Neural crest cell (in vitro differentiated cells): ENCODE measurements at places on chromosomes 3 and 15. TPM values are rescaled to one million over a fixed set of nuclear protein-coding genes. Genes with fewer than 3 reads are reported as not detected.

- no peak overlapping the region for H3K27ac ChIP-seq
- H3K4me3 ChIP-seq, result no peak overlapping the region
- no peak for DNase-seq
- H3K36me3 ChIP-seq, result no peaks in the 10 kb centered on the region
- no peaks in the 10 kb centered on the region for H3K27me3 ChIP-seq
These were observed 136.7 kb upstream of the WNT5A start for GRCh38 chr3:55623786-55624185.

DNA sequence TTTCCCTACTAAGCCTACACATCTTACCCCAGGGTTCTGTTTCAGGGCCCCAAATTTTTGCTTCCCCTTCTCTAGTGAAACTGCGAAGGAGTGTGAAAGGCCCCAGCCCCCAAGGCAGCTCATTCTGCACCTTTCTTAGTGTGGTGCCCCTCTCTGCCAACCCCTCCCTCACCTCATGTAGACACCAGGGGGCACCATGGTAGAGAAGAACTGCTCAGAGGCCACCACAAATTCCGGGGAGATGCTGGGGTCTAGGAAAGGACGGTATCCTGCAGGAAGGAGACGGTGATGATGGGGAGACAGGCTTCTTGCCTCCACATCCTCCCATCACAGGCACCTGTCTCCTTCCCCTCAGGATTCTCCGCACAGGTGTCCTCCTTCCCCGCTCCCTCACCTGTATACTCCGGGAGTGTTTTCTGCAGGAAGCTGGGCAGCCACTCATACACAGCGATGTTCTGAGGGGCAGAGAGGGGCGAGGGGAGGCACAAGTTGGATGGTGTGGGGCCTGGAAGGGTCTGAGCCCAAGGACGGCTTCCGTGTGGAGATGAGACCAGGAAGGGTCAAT, 3.6 kb downstream of the DUOX2 start:
- H3K27me3 ChIP-seq, result peaks cover 64% of the 10 kb centered on the region
- no peak for DNase-seq
- H3K36me3 ChIP-seq, result no peaks in the 10 kb centered on the region
- H3K4me1 ChIP-seq, result peaks cover 7% of the 10 kb centered on the region
- H3K4me3 ChIP-seq, result no peak overlapping the region
- H3K27ac ChIP-seq, result no peak overlapping the region

DNA sequence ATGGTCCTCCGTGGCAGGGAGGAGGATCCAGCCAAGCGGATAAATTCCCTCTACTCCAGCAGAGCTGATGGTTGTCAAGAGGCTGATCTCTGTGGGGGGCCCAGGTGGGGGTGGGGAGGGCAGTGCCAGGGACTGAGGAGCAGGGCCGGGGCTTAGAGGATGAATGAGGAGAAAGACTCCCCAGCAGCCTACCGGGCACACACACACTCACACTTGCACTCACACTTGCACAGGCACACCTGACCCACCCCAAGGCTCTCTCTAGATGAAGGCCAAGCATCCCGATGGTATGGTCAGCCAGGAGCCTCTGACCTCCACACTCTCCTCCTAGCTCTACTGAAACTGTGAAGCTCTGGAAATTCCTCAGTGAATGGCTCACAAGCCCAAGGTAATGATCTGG, 131.3 kb upstream of the PRR20G start:
- no peaks in the 10 kb centered on the region for H3K27me3 ChIP-seq
- H3K4me1 ChIP-seq, result peaks cover 84% of the 10 kb centered on the region
- H3K36me3 ChIP-seq, result no peaks in the 10 kb centered on the region
- H3K27ac ChIP-seq, result peak overlapping the region; percentile 68
- DNase-seq, result no peak

GRCh38 chr3:32123620-32124019, 17.2 kb downstream of the GPD1L start:
- H3K4me1 ChIP-seq, result no peaks in the 10 kb centered on the region
- H3K4me3 ChIP-seq, result no peak overlapping the region
- no peaks in the 10 kb centered on the region for H3K36me3 ChIP-seq
- no peak for DNase-seq
- no peaks in the 10 kb centered on the region for H3K27me3 ChIP-seq

DNA sequence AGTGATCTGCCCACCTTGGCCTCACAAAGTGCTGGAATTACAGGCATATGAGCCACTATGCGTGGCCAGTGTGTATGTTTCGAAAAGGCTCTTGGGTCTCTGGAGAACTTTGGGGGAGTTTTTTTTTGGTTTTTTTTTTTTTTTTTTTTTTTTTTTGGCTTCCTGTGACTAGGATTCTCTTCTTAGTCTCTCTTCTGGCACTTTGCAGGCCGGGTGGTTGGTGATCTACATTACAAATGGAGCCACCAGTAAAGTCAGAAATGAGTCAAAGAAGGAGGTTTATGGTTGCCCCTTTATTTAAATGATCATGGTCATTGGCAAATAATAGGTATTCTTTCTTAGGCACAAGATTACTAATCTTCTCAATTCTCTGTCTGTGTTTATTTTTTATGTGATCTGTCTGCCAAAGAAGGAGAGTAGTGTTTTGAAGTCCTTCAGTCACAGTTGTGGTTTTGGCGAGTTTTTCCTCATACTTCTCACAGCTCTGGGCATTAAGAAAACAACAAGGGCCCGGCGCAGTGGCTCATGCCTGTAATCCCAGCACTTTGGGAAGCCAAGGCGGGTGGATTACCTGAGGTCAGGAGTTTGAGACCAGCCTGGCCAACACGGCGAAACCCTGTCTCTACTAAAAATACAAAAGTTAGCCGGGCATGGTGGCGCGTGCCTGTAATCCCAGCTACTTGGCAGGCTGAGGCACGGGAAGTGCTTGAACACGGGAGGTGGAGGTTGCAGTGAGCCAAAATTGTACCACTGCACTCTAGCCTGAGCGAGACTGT, 38.3 kb downstream of the PDE8A start:
- no peak overlapping the region for H3K27ac ChIP-seq
- H3K36me3 ChIP-seq, result no peaks in the 10 kb centered on the region
- H3K27me3 ChIP-seq, result no peaks in the 10 kb centered on the region
- no peak for DNase-seq
- peaks cover 10% of the 10 kb centered on the region for H3K4me1 ChIP-seq

DNA sequence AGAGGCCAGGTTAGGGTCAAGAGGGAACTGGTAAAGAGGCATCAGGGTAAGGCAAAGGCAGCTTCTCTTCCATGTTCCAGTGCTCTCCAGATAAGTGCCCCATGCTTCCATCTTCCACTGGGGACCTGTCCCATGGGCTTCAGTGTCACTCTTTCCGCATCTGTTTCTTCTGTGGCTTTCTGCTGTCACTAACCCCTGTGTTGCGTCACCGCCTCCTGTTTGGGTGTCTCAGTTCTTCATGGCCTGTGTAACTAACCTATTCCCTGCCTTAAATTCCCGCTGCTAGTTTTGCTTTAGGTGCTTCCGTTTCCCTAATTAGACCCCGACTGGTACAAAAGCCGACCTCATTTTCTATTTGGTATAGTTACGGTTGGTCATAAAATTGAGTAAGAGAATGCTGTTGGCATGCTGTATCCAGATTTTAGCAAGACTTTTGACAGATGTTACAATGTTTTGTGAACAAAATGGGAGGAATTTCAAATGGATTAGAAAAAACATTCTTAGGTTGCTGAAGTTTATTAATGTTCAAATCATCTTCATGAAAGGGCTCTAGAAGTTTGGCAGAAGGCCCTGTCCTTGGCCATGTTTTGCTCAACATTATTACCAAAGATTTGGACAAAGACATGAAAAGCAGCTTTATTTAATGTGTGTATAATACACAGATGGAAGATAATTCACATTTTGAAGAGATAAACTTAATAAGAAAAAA, 245.3 kb downstream of the BBX start:
- DNase-seq, result no peak
- H3K4me1 ChIP-seq, result peaks cover 6% of the 10 kb centered on the region
- H3K36me3 ChIP-seq, result peaks cover 14% of the 10 kb centered on the region

- DNase-seq, result no peak
- H3K36me3 ChIP-seq, result peaks cover 14% of the 10 kb centered on the region
- H3K4me1 ChIP-seq, result no peaks in the 10 kb centered on the region
- H3K4me3 ChIP-seq, result no peak overlapping the region
These were observed 259.9 kb upstream of the TMC3 start for GRCh38 chr15:81633889-81634288.

- no peaks in the 10 kb centered on the region for H3K36me3 ChIP-seq
- DNase-seq, result no peak
- no peak overlapping the region for H3K4me3 ChIP-seq
- H3K27me3 ChIP-seq, result no peaks in the 10 kb centered on the region
- H3K4me1 ChIP-seq, result peaks cover 20% of the 10 kb centered on the region
- no peak overlapping the region for H3K27ac ChIP-seq
These were observed 91.5 kb downstream of the ADAMTS17 start for GRCh38 chr15:100250176-100250800.

DNA sequence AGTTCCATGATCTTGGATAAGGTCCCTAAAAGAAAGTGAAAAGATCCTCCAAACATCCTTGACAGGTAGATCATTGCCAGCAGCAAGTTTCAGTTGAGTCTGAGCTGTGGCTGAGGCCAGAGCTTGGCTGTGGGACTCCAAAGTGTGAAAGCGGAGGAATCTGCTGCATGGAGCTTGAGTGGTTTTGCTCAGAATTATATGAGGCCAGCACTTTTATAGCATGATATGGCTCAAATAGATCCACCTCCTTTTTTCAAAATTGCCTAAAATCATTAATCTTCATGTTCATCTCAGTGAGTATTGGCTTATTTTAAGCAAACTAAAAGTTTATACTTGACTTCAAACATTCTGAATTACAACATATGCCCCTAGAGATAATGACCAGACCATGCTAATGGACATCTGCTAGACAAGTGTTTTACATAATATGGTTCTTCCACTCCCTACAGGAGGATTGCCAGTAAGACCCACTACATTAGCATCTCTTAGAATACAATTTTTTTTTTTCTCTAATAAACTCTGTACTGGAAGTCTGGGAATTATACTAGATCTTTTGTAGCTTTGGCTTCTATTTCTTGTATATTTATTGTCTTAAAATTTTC, 368.1 kb downstream of the ZPLD1 start:
- DNase-seq, result no peak
- H3K4me1 ChIP-seq, result no peaks in the 10 kb centered on the region
- H3K36me3 ChIP-seq, result no peaks in the 10 kb centered on the region
- no peak overlapping the region for H3K27ac ChIP-seq
- H3K4me3 ChIP-seq, result no peak overlapping the region

- H3K4me1 ChIP-seq, result peaks cover 3% of the 10 kb centered on the region
- no peaks in the 10 kb centered on the region for H3K27me3 ChIP-seq
- no peak overlapping the region for H3K4me3 ChIP-seq
- no peaks in the 10 kb centered on the region for H3K36me3 ChIP-seq
These were observed 9.2 kb downstream of the FAM162A start for GRCh38 chr3:122392868-122393844.

GRCh38 chr15:85475711-85476110, 95.3 kb downstream of the AKAP13 start:
- H3K36me3 ChIP-seq, result no peaks in the 10 kb centered on the region
- H3K4me1 ChIP-seq, result peaks cover 58% of the 10 kb centered on the region
- H3K27me3 ChIP-seq, result no peaks in the 10 kb centered on the region
- DNase-seq, result no peak

DNA sequence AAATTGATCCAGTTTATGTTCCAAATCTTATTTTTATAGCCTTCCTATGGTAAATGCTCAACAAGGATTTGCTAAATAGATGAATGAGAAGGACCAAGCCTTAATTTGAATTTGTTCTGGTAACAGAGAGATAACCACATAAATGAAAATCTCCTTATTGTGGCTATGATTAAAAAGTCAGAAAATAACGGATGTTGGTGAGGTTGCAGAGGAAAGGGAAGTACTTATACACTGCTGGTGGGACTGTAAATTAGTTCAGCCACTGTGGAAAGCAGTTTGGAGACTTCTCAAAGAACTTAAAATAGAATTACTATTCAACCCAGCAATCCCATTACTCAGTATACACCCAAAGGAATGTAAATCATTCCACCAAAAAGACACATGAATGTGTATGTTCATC, 26.2 kb downstream of the AAGAB start:
- H3K36me3 ChIP-seq, result peaks cover 16% of the 10 kb centered on the region
- no peak overlapping the region for H3K27ac ChIP-seq
- no peak for DNase-seq
- H3K4me3 ChIP-seq, result no peak overlapping the region

- H3K4me3 ChIP-seq, result no peak overlapping the region
- H3K27me3 ChIP-seq, result no peaks in the 10 kb centered on the region
- H3K4me1 ChIP-seq, result peaks cover 18% of the 10 kb centered on the region
- no peaks in the 10 kb centered on the region for H3K36me3 ChIP-seq
- DNase-seq, result no peak
- no peak overlapping the region for H3K27ac ChIP-seq
These were observed 95.2 kb downstream of the CHSY1 start for GRCh38 chr15:101156509-101157159.

DNA sequence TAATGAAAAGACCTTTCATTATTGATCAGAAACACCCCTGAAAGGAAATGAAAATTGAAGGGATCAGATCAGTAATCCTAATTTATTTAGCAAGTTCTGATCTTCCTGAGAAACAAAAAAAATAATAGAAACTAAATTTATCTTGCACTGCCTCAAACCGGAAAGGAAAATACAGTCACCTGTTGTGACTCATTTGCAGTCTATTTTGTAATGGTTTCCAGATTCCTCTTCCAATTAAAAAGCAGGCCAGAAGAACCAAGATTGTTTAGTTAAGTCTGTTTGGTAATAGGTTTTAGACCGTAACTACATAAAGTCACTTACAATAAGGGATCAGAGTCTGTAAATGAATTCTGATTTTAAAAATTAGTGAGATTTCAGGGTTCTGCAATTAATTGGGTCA, 49.7 kb upstream of the ATOSA start:
- H3K36me3 ChIP-seq, result no peaks in the 10 kb centered on the region
- DNase-seq, result no peak
- no peak overlapping the region for H3K27ac ChIP-seq
- no peak overlapping the region for H3K4me3 ChIP-seq

- DNase-seq, result no peak
- peaks cover 76% of the 10 kb centered on the region for H3K4me1 ChIP-seq
- peaks cover 2% of the 10 kb centered on the region for H3K27me3 ChIP-seq
- peaks cover 2% of the 10 kb centered on the region for H3K36me3 ChIP-seq
These were observed 8.3 kb downstream of the BMF start for GRCh38 chr15:40100123-40100946.

DNA sequence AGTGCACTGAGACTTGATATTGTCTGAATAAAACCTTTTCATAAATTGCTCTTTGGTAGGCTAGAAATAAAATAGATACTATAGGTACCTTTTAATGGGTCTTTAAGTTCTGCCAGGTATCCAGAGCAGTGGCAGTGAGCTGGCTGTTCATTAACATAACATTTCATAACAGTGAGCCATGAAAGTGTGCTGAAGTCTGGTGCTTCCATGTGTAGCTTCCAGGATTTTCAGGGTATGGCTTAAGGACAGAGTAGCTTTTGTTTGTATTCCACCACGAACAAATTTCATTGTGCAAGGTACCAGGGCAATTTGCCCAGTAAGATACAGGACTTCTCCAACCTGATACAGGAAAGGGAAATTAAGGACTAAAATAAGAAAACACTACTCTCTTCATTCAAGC, 124.7 kb upstream of the NANOGP8 start:
- H3K4me3 ChIP-seq, result no peak overlapping the region
- H3K27me3 ChIP-seq, result no peaks in the 10 kb centered on the region
- no peak for DNase-seq
- no peak overlapping the region for H3K27ac ChIP-seq
- peaks cover under 1% of the 10 kb centered on the region for H3K4me1 ChIP-seq

GP9 gene
- total RNA-seq, result not detected in 2 replicates

ADIPOQ gene
- not detected in 2 replicates for total RNA-seq

IMPG2 gene
- total RNA-seq, result 0.40 and 0.52 TPM in 2 replicates

MEGF11 gene
- 0.49 and 1.0 TPM in 2 replicates for total RNA-seq

MTHFS gene
- 11.2 and 11.9 TPM in 2 replicates for total RNA-seq

SOX14 gene
- total RNA-seq, result 0.18 and 0.37 TPM in 2 replicates

HCLS1 gene
- 0.45 and 0.54 TPM in 2 replicates for total RNA-seq

FRMD5 gene
- 4.3 and 5.1 TPM in 2 replicates for total RNA-seq

TIGIT gene
- total RNA-seq, result not detected in 2 replicates

VIPR1 gene
- 0.63 TPM in 1 of 2 replicates, not detected in the other for total RNA-seq

AADACL2 gene
- total RNA-seq, result not detected in 2 replicates

CD200R1 gene
- not detected in 2 replicates for total RNA-seq

TMOD2 gene
- total RNA-seq, result 17.4 and 18.9 TPM in 2 replicates

GABRR3 gene
- not detected in 2 replicates for total RNA-seq

CFAP92 gene
- 8.7 and 8.8 TPM in 2 replicates for total RNA-seq

SLC12A6 gene
- 10.9 and 12.4 TPM in 2 replicates for total RNA-seq

LIPC gene
- total RNA-seq, result not detected in 2 replicates
